ENCODE measurements at places on chromosomes 2 and 18.

DNA sequence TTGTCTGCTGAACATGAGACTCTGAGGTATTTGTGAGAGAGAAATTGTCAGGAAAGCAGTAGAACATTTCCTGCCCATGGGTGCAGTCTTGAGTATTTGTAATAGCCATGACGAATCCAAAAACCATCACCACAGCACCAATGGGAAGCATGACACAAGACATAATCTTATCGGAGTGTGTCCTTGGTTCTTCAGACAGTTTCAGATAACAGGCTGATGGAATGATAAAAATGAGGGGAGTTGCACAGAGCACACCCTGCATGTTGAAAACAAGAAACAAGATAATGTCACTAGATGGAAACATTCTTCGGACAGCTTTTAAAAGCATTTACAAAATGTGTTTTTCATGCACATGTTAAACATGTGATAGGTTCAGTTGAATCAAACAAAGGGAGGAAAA lies 56.9 kb downstream of the SLC38A11 start:
- no peak for DNase-seq

GRCh38 chr2:17540813-17541530 lies 476 bp downstream of the VSNL1 start:
- no peak for DNase-seq

DNA sequence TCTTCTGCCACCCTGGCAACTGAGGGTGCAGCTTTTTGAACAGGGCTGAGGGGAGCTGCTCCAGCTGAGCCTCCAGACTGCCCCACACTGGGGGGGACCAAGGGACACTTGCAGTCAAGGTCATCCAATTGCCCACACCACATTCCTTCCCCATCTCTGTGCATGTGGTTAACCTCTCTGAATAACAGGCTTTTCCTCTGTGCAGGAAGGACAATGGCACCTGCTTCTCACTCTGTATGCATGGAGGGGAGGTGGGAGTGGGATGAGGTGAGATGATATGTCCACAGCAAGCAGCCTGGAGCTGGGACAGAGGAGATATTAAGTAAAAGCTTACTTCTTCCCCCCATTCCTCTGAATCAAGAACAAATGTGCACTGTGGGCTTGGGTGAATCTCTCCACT lies 39.1 kb upstream of the TEX51 start:
- no peak for DNase-seq

GRCh38 chr2:42764901-42765300 lies 966 bp upstream of the OXER1 start:
- DNase-seq = no peak

All from NK-92 treated with Interleukin-12 subunit alpha and Interleukin-12 subunit beta, amount 100 ng/mL, for 24 hours (cell line).